ENCODE measurements at places on chromosomes 13 and 19. TPM values are rescaled to one million over a fixed set of nuclear protein-coding genes. Genes with fewer than 3 reads are reported as not detected.
A peak's percentile ranks its signal among the peaks of the same experiment; 100 is the strongest.

DNA sequence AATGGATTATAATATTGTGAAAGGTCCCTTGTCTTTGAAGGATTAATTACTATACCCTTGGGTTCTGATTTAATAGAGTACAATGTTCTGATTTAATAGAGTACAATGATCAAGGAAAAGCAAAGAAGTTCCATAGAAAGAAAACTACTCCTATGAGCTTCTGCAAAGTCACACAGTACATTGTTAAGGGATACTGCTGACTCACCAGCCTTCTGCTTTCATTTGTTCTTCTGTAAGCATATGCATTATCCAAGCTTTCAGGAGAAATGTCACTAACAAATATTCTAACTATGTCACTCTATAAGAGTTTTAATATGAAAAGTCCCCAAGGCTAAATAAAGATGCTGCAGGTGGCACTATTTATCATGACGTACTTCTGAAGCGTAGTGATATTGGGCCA, 396.7 kb downstream of the RFC3 start:
- no peak for DNase-seq

DNA sequence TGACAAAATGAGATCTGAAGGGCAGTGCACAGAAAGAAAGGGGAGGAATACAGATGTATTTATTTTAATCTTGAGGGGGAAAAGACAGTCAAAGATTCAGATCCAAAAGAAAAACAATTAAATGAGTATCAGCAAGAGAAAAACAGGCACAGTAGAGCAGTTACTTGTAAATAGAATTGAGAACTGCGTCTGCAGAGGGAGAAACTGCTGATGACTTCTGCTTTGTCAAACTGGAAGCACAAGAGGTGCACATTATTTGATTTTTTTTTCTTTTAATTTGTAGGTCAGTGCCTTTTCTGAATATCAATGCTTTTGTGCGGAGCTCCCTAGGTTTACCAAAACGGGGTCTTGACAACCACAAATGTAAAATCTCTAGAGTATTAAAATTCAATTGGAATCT, 37.3 kb downstream of the EFNB2 start:
- no peak for DNase-seq

Gene GCDH
- total RNA-seq = 27.2 TPM

DNA sequence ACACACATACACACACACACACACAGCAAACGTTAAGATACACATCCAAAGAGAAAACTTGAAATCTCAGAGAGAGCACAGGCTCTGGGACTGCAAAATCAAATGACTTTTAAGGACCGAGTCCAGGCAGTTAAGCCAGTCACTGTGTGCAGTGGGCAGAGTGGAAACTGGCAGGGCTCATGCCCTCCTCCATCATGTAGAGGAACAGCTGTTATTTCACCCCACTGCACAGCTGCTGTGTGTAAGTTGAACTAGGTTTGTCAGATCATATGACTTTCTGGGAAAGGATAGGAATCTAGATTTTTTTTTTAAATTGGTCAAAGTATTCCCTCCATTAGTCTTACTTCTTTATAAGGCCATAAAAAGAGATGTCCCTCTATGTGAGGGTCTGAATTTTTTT, 1002.1 kb downstream of the UQCRFS1 start:
- DNase-seq = no peak

GRCh38 chr19:17860331-17860992, 752 bp downstream of the RPL18A start:
- no peak for DNase-seq

Gene PALM3
- 0.82 TPM for total RNA-seq

Gene CPT1C
- total RNA-seq = 7.6 TPM

GRCh38 chr13:43915451-43915850, 35.7 kb downstream of the LACC1 start:
- DNase-seq = no peak

Gene LHB
- total RNA-seq = not detected

GRCh38 chr13:106284358-106284757, 251.1 kb downstream of the EFNB2 start:
- DNase-seq = no peak

Gene CCDC122
- total RNA-seq = 8.0 TPM

Gene POSTN
- total RNA-seq = 75.3 TPM

DNA sequence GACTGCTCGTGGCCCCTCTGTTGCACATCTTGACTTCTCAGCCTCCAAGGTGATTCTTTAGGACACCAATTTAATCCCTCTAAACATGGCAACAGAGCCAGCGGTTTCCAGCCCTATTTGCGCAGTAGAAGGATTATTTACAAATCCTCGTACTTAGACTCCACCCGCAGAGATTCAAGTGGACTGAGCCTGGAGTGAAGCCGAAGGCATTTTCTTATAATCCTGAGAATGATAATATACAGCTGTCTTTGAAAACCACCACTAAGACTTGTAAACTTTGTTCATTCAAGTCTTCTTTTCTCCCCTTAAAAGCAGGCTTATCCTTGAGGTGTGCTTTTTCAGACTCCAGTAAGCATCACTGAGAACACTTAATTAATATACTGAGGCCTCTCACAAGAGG, 4.8 kb upstream of the DPRX start:
- DNase-seq = no peak

- DNase-seq = no peak
Measured at GRCh38 chr19:15316498-15316897, 15.8 kb downstream of the BRD4 start.

DNA sequence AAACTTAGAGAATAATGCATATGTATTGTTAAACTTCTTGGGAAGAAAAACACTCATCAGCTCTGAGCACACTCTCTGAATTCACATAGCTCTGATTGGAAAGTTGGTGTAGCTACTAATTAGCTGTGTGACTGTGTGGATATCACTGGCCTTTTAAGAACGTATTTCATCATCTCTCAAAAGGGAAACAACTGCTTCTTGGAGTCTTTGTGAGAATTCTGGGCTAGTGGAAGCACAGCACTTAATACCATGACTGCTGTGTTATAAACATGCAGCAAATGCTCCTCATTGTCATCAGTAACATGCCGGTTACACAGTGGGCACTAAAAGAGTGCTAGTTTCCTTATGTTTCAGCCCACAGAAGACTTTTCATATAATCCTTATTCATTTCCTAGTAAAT, 220.9 kb upstream of the CSNK1A1L start:
- no peak for DNase-seq

- DNase-seq = peak; percentile 55
Measured at GRCh38 chr19:47109541-47110375, 3.8 kb downstream of the ZC3H4 start.

DNA sequence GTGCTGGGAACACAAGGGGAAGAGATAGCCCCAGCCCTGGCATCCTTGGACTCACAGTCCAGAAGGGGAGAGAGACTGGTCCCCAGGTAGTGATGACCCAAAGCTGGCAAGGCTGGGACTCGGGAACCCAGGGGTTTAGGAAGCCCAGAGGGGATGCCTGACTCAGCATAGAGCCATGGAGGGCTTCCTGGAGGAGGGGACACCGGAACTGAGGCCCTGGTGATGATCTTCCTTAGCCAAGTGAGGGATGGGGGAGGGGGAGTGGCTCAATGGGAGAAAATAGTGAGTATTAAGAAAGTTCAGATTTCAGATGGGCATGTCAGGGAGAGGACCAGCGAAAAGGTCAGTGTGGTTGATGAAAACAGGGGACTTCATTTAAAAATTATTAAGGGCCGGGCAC, 26.8 kb downstream of the EXOC3L2 start:
- DNase-seq = no peak

Gene MUC16
- under 0.01 TPM for total RNA-seq

DNA sequence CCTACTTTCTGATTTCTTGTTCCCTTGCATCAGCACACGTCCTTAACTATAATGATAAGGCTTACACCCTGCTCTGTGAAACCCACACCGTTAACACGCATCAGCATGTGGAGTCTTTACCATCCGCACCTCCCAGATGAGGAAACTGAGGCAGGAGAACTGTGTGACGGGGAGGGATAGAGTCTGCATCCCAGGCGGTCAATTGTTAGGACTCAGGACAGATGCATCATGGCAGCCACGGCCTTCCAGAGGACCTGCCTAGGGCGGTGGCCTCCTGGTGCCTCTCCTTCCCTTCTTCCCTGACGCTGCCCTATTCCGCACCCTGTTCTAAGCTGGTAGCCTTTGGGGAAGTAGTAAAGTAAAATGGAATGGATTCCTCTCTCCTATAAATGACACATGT, 326.0 kb downstream of the TEX29 start:
- DNase-seq = no peak

DNA sequence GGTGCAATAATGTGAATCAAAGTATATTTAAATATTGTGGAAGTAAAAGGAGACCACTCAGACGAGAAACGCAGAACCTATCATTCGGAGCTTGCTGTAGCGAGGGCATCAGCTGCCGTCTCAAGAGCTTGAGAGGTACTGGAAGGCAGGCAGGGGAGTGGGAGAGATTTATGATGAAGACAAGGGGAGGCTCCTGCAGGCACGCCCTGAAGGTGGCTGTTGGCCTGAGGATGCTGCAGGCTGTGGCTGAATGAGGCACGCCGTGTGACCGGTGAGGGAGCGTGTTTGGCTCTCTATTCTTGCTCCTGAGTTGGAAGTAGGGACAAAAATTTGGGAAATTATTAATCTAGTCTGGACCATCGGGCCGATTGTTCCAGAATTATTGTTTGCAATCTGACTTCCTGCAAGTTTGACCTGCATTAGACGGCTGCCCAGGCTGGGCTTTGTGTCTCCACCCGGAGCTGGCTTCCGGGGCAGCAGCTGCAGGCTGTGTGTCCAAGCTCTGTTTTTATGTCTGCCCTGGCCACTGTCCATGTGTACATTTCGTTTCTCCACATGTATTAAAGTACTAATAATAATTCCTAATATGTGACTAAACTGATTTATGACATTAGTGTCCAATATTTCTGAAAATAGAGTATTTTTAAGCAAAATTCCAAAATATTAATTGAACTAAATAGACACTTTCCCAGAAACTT, 91.1 kb upstream of the ANKRD10 start:
- no peak for DNase-seq

- peak; percentile 55 for DNase-seq
Measured at GRCh38 chr19:54188215-54188871, 1.0 kb downstream of the MBOAT7 start.

GRCh38 chr13:97359181-97360057, 74.5 kb upstream of the RAP2A start:
- no peak for DNase-seq

GRCh38 chr13:22201375-22201925, 530.6 kb downstream of the FGF9 start:
- DNase-seq = no peak

Gene PLEKHF1
- 6.9 TPM for total RNA-seq

Gene CNFN
- 3.6 TPM for total RNA-seq

- DNase-seq = no peak
Measured at GRCh38 chr13:98468361-98468760, 108.5 kb downstream of the STK24 start.

GRCh38 chr19:44176590-44176989, 11.7 kb downstream of the ZNF226 start:
- DNase-seq = no peak

DNA sequence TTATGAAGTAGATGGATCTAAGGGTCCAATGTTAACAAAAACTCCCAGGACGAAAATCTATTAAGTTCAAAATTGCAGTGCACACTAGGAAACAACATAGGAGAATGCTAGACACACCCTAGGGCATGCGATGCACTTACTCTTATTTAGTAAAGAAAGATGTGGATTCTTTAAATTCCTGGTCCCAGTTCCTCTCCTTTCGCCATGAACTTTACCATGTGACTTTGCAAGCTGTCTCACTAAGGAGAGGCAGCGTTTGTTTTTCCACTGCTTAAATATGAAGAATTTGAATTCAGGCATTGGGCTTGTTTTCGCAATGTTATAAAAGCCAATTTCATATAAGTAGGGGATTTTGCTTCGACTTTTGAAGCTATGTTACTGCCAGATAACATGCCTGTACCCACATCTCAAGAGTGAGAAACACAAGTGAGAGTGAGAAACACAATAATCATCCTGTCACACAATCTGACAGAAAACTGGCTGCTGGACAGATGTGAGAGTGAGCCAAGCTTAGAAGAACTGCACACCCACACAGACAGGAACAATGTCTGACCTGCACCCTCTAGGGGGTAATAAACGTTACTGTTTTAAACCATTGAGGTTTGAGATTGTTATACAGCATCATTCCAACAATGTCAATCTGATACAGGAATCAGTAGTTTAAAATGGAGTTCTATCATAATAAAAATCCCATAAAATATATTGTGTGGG, 1308.4 kb downstream of the SLITRK5 start:
- no peak for DNase-seq

Gene CXCL17
- not detected for total RNA-seq

- DNase-seq = peak; percentile 98
Measured at GRCh38 chr19:46713781-46714443, 3.0 kb downstream of the PRKD2 start.

- DNase-seq = no peak
Measured at GRCh38 chr13:89402211-89402610, 1731.0 kb downstream of the SLITRK5 start.

Gene KLK2
- total RNA-seq = not detected

GRCh38 chr13:67481445-67481844, 251.3 kb upstream of the PCDH9 start:
- DNase-seq = no peak

GRCh38 chr19:15115080-15115479, 7.9 kb downstream of the SYDE1 start:
- DNase-seq = peak; percentile 65

DNA sequence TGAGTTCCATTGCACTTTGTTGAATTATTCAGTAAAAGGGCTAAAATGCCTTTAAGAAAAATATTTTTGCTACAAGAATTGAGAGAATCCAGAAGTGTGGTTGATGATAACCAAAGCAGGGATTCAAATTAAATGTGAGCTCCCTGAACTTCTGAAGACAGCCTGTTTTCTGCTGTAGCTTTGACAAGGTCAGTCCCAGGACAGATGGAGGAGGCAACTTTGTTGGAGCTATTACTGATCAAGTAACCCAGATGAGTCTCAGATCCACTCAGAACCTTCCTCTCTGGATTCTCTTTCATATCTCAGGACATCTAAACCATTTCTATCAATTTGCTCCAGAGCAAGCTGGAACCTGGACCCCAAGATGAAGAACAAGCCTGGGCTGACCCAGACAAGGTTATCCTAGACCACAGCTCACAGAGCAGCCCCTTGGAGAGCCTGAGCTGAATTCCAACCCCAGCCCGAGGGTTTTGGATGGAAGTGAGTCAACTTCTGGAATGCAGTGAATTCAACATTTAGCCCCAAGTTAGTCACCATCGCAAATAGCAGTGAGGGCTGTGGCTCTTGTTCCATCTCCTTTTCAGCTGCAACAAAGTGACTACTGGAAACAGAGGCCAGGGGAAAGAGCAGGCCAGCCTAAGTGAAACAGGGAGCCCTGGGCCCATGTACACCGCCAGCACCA, 137.8 kb upstream of the TSC22D1 start:
- DNase-seq = no peak
